H4 (cell line): ENCODE measurements at places on chromosomes 6 and 20.

- DNase-seq = peak; percentile 99
Measured at GRCh38 chr6:3209114-3210023, 18.1 kb downstream of the TUBB2B start.

DNA sequence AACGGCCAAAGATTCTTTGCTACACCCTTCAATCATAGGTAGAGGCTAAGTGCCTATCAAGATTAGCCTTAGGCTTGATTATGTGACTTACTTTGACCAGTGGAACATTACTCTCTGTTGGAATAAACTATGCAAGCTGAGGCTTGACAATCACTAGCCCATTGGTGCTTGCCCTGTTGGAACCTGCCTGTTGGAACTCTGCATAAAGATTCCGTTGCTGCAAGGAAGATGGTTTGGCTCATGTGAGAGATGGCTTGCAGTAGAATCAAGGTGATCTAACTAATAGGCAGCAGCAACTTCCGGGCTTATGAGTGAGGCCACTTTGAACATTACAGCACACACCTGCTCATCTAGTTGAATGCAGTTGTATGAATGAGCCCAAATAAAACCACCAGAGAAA is 227.7 kb upstream of the TSHZ2 start:
- no peak for DNase-seq

DNA sequence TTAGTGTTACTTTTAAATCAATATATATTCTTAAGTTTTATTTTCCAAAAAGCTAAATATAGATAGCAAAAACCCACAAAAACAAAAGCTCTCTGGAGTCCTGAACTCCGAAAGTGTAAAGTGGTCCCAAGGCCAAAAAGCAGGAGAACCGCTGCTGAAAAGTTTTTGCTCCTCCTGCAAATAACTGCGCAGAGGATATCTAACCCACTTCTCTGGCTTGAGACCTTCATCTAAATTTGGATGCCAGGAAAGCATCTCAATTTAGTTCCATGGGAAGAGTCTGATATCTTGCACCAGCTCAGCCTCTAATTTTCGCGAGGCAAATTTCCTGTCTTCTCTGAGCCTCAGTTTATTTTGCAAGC is 523 bp downstream of the MRPS10 start:
- no peak for DNase-seq

DNA sequence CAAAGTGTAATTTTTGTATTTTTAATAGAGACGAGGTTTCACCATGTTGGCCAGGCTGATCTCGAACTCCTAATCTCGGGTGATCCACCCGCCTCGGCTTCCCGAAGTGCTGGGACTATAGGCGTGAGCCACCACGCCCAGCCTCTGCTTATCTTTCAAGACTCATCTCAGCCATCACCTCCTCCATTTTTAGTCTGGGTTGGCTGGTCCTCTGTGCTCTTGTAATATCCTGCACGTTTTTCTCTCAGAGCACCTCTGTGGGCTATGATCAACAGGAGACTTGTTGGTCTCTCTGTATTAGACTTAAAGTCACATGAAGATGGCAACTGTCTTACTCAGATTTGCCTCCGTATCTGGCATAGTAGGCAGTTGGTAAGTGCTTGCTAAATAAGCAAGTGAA is 7.6 kb downstream of the NOTCH4 start:
- no peak for DNase-seq

DNA sequence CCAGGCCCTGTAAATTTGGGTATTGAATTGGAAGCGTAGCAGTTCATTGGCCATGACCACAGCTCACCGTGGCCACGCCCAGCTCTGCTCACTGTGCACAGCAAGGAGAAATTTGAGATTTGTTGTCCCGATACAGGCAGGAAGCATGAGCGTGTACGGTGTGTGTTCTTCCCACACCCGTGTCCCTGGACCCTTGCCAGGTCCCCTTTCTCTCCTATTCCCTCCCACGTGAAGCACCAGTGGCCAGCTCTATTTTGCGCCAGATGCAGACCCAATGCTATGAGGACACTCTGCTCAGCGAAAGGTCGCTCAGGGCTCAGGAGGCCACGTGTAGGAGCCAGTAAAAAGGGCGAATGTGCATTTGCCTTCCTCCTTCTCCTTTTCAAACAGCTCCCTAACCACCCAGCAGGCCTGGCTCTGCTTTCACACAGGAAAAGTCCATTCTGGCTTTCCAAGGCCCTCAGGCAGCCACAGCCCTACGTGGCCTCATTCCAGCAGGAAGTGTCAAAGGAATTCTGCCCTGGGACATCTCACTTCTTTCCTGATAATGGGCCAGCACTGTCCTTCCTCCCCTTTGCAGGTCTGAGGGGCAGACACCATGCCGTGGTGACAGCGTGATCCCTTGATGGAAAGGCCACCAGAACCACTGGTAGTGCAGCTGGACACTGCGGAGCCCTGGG is 499.2 kb upstream of the CDH4 start:
- no peak for DNase-seq

GRCh38 chr20:22921595-22922421 is 113.3 kb upstream of the SSTR4 start:
- DNase-seq = peak; percentile 92

GRCh38 chr6:68400396-68400795 is 234.7 kb upstream of the ADGRB3 start:
- no peak for DNase-seq

- no peak for DNase-seq
Measured at GRCh38 chr6:152371775-152372174, 265.4 kb downstream of the SYNE1 start.

GRCh38 chr20:20293141-20293540 is 74.8 kb upstream of the INSM1 start:
- DNase-seq = no peak

DNA sequence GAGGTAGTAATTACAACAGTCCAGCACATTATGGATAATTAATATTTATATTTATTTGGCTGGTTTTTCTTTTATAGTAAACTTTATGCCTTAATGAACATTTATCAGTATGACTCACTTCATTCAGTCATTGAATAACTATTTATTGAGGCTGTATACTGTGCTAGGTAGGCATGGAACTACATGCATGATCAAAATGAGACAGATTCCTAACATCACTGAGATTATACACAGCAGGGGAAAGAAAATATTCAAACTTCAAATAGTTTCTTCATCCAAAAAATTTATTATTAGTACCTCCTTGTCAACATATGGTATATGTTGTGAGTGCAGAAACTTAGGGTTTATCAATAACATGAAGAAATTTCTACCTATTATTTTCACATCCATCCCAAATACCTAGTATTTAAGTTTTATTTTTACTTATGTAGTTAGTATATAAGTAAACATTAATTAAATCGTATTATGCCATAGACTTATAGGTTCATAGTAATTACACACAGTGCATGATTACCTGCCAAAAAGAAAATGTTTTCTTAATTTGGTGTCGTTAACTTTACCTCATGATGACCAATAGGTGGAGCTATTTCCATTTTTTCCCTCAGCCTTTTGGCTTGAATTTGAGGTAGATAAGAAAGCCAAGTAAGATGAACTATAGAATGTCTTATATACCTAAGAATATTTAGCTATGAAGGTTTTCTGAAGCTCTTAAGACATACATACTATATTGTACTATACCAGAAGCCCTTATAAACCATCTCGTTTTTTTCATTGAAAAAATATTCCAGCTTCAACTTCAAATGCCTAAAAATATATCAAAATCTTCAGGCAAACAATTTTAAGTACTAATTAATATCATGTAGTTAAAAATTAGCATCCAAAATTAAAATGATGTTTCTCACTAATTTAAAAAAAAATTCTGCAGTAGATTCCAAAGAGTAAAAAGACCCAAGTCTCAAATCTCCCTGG is 12.5 kb upstream of the TMEM30A start:
- peak; percentile 53 for DNase-seq

DNA sequence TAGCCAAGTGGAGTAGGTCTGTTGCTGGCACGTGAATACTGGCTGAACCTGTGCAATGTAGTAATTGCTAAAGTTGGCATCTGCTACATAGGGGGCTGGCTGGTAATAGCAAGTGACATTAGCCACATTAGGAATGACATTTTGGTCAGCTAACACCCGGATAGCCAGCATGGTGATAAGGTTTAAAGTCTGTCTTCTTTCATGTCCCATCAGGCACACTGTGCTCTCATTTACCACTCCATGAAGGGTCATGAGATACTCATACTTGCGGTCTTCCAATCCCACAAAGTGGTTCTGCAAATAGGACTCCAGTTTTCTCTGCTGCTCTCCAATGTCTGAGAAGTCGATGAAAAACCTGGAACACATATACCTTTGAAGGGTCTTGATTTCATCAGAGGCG is 2.8 kb downstream of the TENT5A start:
- no peak for DNase-seq

- DNase-seq = no peak
Measured at GRCh38 chr20:47353239-47353691, 3.2 kb downstream of the ZMYND8 start.

DNA sequence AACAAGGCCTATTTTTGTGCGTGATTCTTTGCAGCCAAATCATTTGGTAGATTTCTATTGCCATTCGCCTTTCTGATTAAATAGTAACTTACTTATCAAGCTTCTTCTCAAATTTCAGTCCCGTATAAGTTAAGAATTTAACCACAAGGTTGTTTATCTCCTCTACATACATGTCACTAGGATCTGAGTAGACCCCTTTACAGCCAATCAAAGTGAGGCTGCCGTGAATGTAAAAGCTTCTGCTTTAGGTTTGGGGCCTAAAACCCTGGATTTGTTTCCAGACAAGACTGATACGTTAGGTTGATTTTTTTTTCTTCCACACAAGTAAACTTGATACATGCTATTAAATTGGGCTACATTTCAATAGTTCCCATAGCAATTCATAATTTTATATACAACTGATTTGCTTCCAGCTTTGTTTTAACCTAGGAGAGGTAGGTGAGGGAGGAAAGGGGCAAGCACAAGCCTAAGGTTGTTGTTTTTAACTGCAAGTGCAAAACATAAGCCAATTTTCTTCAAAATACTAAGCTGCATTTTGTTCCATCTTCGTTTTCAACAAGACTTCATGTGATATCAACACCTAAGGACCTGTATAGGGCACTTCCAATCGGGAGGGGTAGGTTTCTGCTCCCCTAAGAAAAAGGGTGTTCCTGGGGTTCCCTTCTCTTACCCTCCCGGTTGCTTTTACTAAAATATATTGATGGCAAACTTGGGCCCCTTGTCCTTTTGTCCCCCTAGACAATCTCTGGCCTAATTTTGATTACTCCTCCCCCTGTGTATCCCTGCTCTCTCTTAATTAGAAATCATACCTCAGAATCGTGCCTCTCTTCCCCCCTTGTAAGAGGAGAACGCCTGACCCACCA is 1.7 kb downstream of the RANBP9 start:
- DNase-seq = no peak

DNA sequence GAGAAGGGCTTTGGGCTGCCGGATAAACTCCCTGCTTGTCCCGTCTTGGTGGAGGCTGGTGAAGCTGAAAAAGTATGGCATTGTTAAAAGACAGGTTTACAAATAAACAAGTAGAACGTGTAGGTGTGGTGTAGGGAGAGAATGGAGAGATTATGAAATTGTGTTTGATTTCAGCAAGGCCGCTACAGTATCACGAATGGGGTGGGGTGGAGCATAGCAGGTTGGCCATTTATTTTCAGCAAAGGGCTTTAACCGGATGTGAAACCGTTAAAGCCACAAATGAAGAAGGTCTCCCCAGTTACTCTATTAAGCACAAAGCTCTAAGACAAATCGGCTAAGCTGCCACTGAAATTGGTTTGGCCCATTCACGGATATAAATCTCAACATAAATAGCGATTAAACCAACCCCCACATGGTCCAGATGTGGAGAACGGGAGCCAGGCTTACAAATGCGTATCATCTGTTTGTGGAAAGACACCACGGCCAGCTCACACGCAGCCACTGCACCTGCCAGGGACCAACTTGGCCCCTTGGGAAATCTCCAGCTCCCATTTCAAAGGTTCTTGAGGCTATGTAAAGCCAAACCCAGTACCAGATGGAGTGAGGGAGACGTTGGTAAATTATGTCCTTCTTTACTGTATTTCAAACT is 94.0 kb downstream of the ZMYND8 start:
- DNase-seq = no peak

DNA sequence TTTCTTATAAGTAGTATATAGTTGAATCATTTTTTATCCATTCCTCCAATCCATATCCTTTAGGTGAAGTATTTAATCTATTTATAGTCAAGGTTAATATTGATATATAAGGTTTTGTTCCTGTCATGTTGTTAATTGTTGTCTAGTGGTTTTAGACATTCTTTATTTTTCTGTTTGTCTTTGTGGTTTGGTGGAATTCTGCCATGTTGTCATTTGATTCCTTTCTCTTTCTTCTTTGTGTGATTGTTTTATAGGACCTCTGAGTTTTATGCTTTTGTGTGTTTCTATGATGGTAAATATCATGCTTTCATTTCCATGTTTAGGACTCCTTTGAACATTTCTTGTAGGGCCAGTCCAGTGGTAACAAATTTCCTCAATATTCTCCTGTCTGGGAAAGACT is 450.3 kb upstream of the BTBD3 start:
- no peak for DNase-seq

DNA sequence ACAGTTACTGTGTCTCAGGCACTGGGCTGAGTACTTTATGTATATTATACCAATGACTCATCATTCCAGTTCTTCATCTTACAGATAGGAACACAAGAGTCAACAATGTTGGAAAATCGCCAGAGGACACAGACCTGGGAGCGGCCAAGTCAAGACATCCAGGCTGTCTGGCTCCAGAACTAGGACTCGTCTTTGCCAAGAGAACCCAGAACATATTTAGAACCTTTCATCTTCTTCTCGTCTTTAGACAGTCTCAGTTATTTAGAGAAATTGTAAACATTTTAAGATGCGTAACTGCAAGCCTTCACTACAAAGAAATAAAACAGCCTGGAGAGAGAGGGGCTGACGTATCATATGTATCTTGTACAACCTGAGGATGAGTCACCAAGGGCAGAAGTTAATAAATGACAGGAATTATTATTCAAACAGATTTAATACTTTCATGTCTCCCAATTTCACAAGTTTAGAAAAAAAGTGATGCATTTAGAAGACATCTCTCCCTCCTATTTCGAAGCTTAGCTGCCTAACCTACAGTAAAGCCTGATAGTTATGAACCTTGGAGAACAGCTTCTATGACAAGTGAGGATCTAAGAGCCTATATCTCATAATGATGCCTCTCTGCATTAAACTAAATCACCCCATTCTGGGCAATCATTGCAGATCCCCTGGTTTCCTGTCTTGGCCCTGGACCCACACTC is 43.4 kb downstream of the SLC22A3 start:
- DNase-seq = peak; percentile 15

- DNase-seq = no peak
Measured at GRCh38 chr6:111565326-111566221, 40.1 kb downstream of the TRAF3IP2 start.

DNA sequence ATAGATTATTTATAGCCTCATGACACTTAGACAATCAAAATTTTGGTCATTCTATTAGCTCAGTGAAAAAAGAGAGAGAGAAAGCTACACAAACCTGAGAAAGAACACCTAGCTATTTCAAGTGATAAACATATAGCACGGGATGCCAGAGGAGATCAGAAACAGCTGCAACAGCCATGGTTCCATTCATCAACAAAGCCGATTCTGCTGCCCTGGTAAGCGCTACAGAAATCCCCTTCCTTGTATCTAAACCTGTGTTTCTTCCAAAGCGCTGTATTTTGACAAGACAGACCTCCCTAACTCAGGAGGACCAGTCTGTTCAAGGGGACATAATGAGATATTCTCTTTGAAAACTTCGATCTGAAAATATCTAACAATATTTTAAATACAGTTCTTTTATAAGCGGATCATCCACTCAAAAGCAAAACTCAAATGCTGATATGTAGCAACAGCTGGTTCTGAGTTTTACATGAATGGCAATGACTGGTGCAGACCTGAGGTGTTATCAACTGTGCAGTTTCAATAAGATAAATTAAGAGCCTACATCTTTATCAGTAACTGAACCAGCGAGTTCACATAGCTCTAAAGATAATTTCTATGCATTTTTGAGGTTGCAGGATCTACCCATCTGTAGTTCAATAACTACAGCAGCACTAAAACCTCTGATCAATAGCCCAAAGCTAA is 447.8 kb downstream of the FRK start:
- DNase-seq = no peak
